ENCODE measurements at places on chromosomes 16 and 17.

- no peak for DNase-seq
These were observed 7.1 kb upstream of the LGALS3BP start for GRCh38 chr17:78986649-78987328.

DNA sequence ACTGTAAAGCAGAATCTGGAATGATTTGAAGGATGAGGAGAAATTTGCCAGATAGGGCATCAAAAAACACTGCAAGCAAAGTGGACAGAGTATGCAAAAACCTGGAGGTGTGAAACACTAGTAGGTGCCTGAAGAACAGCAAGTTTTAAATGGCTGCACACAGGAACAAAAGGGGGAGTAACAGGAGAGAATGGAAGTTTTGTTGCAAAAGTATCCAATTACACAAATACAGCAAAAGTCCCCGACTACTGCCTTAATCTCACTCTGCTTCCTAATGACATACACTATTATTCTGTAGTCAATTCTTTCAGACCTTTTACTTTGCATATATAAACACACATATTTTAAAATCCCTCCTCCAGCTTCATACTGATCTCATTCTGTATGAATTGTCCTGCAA is 1.5 kb downstream of the HEATR6 start:
- DNase-seq = no peak

DNA sequence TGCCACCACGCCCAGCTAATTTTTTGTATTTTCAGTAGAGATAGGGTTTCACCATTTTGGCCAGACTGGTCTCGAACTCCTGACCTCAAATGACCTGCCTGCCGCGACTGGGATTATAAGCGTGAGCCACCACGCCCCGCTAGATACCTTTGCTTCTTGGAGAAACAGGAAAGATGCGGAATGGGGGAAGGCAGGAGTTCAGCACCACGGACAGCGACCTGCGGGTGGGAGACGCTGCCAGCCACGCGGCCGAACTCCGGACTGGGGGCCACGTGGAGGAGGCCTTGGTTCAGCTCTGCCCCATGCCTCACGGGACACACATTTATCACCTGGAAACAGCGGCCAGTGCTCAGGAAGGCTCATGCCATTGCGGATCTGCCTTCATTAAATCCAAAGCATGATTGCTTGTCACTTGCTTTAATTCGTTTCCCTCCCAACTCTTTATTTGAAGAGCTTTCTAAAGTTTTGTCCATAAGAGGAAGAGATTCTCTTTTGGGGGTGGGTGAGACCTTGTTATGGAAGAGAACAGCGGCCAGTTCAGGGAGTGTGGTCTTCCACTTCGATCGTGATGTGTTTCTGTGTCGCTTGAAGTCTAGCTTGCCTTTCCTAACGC is 219.9 kb downstream of the ENGASE start:
- DNase-seq = peak; percentile 80

DNA sequence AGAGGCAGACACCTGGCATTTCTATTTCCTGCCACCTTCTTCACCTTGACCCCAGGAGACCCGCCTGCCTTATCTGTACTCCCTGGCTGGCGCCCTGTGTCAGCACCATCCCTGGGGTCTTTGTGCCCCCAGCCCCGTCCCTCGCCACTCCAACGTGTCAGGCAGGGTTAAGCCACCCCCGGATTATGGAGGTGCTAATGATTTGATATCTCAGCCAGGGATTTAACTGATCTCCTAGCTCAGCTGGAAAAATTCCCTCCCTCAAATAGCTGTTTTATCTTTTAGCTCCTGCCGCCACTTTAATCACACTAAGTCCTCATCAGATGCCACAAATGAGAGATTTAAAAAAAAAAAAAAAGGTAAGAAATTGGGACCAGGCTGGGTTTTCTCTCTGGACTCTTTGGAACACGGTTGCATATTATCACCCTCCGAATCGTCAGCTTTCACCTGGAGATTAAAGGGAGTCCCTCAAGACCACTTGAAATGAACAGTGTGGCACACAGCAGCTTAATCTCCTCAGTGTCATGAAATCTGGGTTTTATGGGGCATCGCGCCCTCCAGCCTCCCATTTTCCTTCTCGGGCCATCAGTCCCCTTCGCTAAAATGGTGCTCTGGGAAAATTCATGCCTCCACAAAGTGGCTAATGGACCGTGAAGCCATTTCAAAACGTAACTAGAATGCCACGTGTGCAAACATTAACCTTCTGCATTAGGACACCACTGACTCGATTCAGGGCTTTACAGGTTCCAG is 26.2 kb upstream of the WFDC1 start:
- no peak for DNase-seq

DNA sequence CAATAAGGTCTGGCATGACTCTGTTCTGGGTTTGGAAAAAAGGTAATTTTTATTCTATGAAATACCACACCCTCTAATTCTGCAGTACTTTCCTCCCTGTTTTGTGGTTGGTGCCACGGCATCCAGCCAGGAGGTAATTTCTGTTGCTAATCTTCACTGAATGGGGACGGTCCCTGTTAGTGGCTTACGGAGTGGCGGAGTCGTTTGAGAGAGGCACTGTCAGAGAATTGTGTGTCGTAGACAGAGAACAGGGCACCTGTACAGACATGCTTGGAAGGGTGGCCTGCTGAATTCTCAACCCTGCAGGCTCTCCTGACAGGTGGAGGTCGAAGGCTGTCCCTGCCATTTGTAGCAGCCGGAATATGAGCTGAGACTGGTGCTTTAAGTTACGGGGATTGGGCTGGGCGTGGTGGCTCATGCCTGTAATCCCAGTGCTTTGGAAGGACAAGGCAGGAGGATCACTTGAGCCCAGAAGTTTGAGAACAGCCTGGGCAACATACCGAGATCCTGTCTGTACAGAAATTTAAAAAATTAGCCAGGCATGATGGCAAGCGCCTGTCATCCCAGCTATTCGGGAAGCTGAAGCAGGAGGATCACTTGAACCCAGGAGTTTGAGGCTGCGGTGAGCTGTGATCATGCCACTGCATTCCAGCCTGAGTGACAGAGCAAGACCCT is 33.2 kb downstream of the EEF2K start:
- DNase-seq = no peak

DNA sequence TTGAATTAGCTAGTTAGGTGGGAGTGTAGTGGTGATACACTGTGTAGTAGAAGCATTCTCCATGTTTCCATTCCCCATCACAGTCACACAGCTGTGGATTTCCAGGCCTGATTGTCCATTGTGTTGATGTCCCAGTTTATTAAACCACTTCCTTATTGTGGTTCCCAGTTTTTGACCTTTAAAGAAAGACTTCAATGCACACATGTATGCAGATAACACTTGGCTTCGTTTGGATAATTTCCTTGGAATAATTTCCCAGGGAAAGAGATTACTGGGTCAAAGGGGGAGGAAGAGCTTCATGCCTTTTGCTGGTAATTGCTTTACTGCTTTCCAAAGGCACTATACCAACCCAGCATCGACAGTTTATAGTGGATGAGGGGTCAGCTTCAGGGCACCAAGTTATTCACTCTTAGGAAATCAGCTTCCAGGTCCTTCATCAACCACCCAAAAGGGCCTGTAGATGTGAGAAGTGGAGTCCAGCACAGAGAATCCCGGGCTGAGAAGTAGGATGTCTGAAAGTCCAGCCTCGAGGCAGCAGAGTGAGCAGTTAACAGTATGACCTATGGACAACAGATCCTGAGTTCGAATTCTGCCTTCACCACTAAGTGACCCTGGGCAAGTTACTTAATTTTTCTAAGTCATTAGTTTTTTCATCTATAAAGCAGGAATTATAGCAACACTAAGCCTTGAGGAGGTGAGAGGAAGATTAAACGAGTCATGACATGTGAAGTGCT is 31.3 kb upstream of the TNS4 start:
- no peak for DNase-seq

DNA sequence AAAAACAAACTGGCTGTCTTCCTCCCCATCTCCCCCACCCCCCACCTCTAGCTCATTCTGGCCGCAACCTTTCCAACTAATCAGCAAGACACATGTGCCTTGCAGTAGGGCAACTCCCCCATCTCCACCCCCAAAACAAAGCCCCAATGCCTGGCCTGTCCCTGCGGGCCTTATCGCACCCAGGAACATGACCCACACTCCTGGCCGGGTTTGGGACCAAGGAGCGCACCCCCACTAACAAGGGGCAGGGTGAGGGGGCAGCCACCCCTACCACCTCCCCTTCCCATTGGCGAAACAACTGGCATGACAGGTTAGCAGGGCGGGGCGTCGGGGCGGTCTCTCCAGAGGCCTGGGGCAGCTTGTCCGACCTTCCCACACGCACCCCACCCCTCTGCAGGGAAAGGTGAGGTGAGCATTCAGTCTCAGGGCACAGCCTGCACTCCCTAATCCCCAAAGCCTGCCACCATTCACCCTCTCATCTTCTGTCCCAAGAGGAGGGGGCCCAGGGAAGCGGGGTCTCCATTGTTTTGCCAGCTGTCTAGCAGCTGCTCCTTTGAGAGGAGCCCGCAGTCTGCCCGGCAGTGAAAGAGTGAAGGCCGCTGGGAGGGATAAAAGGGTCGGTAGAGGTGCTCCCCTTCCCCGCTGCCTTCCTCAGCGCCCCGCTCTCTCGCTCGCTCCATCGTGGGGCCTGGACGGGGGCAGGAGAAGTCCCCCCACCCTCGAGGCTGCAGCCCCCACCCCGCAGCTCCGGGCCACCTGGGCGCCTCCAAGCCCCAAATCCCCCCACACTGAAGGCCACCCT is 765 bp downstream of the MYO18A start:
- DNase-seq = no peak

DNA sequence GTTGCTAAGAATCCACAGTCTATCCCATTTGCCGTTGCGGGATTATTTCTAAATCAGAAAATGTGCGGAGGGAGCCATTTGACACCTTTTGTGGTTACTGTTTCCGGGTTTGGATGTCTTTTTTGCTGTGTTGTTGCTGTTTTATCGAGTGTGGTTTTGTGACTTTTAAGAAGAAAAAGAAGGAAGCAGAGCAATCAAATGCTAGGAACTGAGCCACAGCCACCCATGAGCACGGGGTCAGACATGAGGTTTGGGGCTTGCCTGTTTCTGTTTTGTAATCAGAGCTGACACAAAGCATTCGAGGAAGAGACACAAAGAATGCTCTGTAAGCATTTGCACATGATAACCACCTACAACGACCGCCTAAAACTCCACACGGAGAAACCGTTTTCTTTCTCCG is 53.1 kb upstream of the CHMP6 start:
- DNase-seq = peak; percentile 27

DNA sequence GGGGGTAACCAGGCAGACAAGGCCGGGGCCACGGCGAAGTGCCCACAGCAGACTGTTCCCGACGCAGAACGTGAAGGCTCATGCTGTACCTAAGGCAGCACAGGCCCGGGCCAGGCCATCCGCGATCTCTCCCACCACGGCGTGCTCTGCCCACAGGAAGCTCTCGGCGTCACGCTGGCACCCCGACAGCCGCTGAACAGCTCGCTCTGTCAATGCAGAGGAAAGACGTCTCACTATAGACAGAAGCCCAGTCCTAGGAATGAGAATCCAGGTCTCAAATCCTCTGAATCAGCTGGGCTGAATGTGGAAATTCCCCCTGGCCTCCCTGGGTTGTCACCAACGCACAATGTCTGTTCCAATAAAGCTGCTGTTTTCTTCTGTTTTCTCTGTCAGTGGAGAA is 21.4 kb downstream of the SERPINF1 start:
- peak; percentile 21 for DNase-seq

GRCh38 chr17:7695586-7695985 is 7.3 kb downstream of the WRAP53 start:
- no peak for DNase-seq

GRCh38 chr17:67891481-67892119 is 66.3 kb downstream of the BPTF start:
- no peak for DNase-seq

GRCh38 chr16:4261557-4262172 is 11.2 kb downstream of the TFAP4 start:
- DNase-seq = no peak

DNA sequence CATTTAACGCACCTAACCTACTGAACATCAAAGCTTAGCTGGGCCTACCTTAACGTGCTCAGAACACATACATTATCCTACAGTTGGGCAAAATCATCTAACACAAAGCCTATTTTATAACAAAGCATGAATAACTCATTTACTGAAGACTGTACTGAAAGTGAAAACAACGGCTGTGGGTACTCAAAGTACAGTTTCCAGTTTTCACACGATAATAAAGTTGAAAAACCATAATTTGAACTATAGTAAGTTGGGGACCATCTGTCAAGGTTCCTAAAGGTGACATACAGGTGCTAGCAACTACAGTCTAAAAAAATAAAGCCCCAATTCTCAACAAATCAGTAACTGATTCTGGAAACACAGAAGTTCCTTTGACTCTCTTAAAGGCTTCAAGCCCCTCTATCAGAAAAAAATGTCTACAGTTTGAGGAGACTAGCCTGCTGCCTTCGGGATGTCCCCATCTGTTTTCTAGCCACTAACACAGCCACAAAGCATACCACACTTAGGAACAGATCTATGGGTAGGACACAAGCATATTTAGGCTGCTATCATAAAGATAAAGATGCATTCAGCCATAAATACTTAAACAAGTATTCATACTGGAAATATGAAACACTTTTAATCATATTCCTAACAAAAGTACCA is 71.3 kb downstream of the KANSL1 start:
- DNase-seq = no peak

GRCh38 chr17:57295526-57296023 is 39.3 kb downstream of the MSI2 start:
- DNase-seq = no peak

- no peak for DNase-seq
These were observed 8.7 kb downstream of the DLX4 start for GRCh38 chr17:49977463-49978389.

DNA sequence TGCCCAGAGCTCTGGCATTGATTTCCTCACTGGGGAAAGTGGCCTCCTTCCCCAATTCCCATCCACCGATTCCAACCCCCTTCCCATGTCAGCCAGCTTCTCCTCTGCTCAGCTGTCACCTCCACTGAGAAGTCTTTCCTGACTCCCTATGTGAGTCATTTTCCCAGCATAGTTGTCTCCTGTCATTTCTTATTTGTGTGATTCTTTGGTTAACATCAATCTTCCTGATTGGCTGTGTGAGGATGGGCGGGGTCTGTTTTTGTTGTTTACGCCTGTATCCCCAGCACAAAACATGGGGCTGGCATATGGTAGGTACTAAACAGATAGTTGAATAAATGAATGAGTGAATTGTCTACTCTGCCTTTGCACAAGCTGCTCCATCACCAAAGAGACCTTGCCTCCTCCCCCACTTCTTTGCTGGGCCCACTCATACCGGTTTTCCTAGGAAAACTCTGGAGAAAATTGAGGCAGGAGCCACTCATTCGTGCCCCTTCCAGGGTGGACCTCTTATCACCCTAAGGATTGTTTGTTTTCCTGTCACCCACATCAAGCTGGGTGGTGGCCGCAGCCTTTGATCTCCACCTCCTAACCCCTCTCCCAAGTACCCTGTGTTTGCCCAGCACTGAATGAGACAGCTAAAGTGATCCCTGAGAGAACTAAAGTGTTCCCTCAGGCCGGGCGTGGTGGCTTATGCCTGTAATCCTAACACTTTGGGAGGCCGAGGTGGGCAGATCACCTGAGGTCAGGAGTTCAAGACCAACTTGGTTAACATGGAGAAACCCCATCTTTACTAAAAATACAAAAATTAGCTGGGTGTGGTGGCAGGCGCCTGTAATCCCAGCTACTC is 1.2 kb upstream of the GRB7 start:
- no peak for DNase-seq

Measured in right hindlimb (tissue), 1 donor.